ENCODE measurements at places on chromosomes 11 and 22.

- H3K27me3 ChIP-seq, result no peaks in the 10 kb centered on the region
- no peak overlapping the region for H3K27ac ChIP-seq
- no peak overlapping the region for H3K4me3 ChIP-seq
- H3K36me3 ChIP-seq, result no peaks in the 10 kb centered on the region
- DNase-seq, result no peak
Measured at GRCh38 chr11:30434901-30435300, 112.0 kb downstream of the ARL14EP start.

DNA sequence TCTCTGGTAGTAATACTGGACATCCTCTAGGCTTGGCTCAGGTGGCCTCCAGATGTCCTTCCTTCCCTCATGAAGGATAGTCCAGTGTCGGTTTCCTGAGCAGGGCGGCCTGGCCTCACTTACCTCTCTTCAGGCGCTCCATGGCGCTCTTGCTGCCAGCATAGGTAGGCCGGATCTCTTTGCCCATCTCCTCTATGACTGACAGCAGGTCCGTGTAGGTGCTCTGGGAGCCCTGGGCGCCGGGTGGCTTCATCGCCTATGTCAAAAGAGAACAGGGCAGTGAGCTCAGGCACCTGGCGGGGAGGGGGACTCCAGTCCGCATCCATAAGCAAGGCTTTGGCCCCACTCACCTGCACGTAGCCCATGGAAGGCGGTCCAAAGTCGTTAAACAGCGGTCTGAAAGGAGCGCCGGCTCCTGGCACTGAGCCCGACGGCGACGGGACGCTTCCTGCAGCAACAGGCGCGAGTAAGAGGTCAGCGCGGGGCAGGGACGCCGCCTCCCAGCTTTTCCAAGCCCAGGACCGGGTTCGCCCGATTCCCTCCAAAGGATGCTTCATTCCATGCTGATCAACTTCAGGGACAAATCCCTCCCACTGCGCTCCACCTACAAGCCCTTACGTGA, 609 bp downstream of the CDK2AP2 start:
- H3K36me3 ChIP-seq, result peaks cover under 1% of the 10 kb centered on the region
- H3K4me1 ChIP-seq, result peaks cover 23% of the 10 kb centered on the region
- H3K27me3 ChIP-seq, result no peaks in the 10 kb centered on the region
- DNase-seq, result peak; percentile 93
- H3K27ac ChIP-seq, result peak overlapping the region; percentile 92

- H3K27me3 ChIP-seq, result no peaks in the 10 kb centered on the region
- no peaks in the 10 kb centered on the region for H3K36me3 ChIP-seq
- H3K4me1 ChIP-seq, result no peaks in the 10 kb centered on the region
- DNase-seq, result no peak
Measured at GRCh38 chr11:103871923-103872551, 164.4 kb upstream of the DDI1 start.

DNA sequence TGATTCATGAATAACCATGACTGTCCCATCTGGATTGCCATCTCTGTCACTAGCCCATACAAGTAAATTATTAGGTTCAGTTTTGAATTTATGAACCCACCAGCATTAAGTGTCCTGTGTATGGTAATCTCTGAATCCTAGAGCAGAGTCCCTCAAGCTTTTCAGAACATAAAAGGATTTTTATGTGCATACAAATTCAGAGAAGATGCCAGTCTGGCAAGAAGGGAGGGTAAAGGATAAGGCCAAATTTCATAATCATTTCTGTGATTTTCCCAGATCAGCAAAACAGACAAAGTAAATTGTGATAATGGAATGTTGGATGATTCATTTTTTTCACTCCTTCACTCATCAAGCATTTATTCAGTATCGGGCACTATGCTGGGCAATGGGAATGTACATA, 371.1 kb upstream of the ARHGAP42 start:
- DNase-seq, result no peak
- H3K4me1 ChIP-seq, result no peaks in the 10 kb centered on the region
- H3K27me3 ChIP-seq, result no peaks in the 10 kb centered on the region
- H3K27ac ChIP-seq, result no peak overlapping the region

- no peaks in the 10 kb centered on the region for H3K27me3 ChIP-seq
- DNase-seq, result no peak
- H3K36me3 ChIP-seq, result no peaks in the 10 kb centered on the region
- H3K4me1 ChIP-seq, result no peaks in the 10 kb centered on the region
- H3K27ac ChIP-seq, result no peak overlapping the region
Measured at GRCh38 chr11:69251639-69252489, 42.1 kb upstream of the MYEOV start.

DNA sequence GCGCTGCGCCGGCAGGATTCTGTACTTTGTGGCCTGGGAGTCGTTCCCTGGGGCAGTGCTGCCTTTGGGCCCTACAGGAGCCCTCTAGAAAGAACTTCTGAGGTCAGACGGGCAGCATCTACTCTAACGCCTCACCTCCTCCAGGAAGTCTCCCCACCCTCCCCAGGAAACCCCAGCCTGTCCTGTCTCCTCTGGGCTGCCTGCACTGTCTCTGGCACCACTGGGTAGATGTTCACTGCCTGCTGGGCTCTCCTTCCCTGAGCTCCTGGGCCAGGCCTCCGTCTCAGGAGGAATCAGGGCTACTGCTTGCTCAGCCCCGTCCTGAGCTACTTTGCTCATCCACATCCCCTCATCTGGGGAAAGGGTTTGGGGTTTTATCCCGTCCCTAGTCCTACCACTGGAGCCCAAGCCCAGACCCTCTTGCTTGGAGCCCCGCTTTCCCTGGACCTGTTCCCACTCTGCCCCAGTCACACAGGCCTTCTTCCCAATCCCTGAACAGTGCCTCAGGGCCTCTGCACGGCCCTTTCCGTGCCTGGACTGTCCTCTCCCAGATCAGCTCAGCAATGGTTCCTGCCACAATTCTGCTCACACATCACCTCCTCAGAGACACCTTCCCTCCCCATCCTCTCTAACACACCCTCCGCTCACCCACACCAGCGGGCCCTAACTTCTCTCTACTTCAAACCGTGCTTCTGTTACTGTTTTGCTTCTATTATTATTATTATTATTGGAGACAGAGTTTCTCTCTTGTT, 11.3 kb upstream of the TREH start:
- H3K4me3 ChIP-seq, result no peak overlapping the region
- peaks cover 4% of the 10 kb centered on the region for H3K4me1 ChIP-seq
- no peak overlapping the region for H3K27ac ChIP-seq
- no peaks in the 10 kb centered on the region for H3K27me3 ChIP-seq

GRCh38 chr11:134425413-134425812, 13.4 kb upstream of the B3GAT1 start:
- no peak overlapping the region for H3K27ac ChIP-seq
- H3K36me3 ChIP-seq, result no peaks in the 10 kb centered on the region
- H3K4me1 ChIP-seq, result no peaks in the 10 kb centered on the region

- H3K36me3 ChIP-seq, result no peaks in the 10 kb centered on the region
- peak overlapping the region; percentile 17 for H3K4me3 ChIP-seq
- peaks cover 46% of the 10 kb centered on the region for H3K4me1 ChIP-seq
- DNase-seq, result no peak
- no peaks in the 10 kb centered on the region for H3K27me3 ChIP-seq
Measured at GRCh38 chr11:118909619-118910308, 16.0 kb downstream of the BCL9L start.

DNA sequence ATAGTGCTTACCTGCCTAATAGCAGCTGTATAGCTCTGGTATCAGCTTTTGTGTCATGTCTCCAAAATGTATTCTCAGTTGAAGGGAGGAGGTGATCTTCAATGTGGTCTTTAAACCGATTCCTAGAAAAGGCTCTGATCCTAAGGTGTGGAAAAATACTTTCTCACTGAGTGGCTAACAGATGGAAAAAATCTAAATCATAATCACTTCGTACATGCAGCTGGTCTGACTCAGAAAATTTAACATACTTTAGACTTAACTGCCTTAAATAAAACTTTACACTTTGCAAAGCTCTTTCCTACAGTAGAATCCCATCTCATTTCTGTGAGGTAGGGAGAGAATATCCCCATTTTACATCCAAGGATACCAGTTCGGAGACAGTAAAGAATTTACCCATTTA, 38.0 kb downstream of the C2CD3 start:
- no peak overlapping the region for H3K4me3 ChIP-seq
- H3K4me1 ChIP-seq, result no peaks in the 10 kb centered on the region
- no peak for DNase-seq
- H3K36me3 ChIP-seq, result no peaks in the 10 kb centered on the region

- no peak overlapping the region for H3K27ac ChIP-seq
- no peaks in the 10 kb centered on the region for H3K27me3 ChIP-seq
- H3K4me1 ChIP-seq, result no peaks in the 10 kb centered on the region
- H3K4me3 ChIP-seq, result no peak overlapping the region
- no peak for DNase-seq
Measured at GRCh38 chr11:23288003-23288783, 427.9 kb upstream of the CCDC179 start.

GRCh38 chr22:26106412-26106811, 62.9 kb upstream of the SEZ6L start:
- H3K36me3 ChIP-seq, result no peaks in the 10 kb centered on the region
- H3K4me1 ChIP-seq, result no peaks in the 10 kb centered on the region
- DNase-seq, result no peak
- H3K27ac ChIP-seq, result no peak overlapping the region
- H3K4me3 ChIP-seq, result no peak overlapping the region

DNA sequence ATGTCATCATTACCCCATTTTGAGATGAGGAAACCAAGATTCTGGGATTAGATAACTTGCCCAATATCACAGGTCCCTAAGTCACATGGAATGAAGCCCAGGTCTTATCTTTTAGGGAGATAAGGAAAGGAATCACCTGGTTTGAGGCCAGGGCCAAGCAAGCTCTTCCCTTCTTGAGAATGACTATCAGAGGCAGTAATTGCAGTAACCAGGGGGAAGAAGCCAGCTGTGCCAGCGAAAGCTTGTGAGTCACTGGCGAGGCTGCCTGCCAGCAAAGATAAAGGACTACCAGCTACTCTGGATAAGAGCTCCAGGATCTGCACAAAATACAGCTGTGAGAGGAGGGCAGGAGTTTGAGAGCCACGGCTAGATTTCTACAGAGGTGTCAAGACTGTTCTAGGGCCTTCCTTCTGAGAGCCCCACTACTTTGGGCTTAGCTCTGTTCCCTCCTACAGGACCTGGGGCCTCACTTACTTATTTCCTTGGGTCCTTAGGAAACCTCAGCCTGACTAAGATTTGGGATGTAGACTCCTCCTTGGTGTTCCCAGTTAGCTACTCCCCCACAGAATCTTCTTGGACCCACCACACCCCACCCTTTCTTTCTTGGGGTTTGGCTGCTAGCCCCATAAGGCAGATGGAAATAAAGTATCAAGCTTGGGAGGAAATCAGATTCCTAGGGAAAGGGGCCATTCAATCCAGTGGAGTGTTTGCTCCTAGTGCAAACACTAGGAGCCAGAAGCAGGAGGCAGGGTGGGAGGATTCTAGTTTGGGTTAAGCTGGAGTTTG, 9.7 kb upstream of the CCKBR start:
- H3K27ac ChIP-seq, result no peak overlapping the region
- H3K27me3 ChIP-seq, result no peaks in the 10 kb centered on the region
- no peak overlapping the region for H3K4me3 ChIP-seq
- peak; percentile 57 for DNase-seq
- H3K4me1 ChIP-seq, result peaks cover 3% of the 10 kb centered on the region
- no peaks in the 10 kb centered on the region for H3K36me3 ChIP-seq

DNA sequence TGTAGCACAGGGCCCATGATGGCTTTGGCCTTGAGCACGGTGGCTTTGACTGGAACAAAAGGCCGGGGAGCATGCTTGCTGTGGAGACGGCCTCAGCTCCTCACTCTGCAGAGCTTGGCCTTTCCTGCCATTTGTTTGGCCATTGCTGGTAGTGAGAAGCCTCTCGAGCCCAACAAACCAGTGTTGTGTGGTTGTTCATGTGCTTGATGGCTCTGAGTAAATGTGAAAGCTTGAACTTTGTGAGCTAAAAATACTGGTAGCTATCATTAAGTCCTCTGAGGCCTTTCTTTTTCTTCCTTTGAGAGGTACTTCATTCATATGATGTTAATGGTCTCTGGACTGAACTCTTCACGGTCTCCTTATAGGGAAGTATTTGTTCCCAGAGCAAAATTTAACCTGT, 39.6 kb downstream of the NAT10 start:
- H3K27ac ChIP-seq, result no peak overlapping the region
- no peaks in the 10 kb centered on the region for H3K4me1 ChIP-seq
- DNase-seq, result no peak

- H3K4me1 ChIP-seq, result no peaks in the 10 kb centered on the region
- no peak for DNase-seq
- no peak overlapping the region for H3K4me3 ChIP-seq
- no peak overlapping the region for H3K27ac ChIP-seq
- H3K36me3 ChIP-seq, result no peaks in the 10 kb centered on the region
Measured at GRCh38 chr11:13215149-13215548, 62.4 kb upstream of the BMAL1 start.

DNA sequence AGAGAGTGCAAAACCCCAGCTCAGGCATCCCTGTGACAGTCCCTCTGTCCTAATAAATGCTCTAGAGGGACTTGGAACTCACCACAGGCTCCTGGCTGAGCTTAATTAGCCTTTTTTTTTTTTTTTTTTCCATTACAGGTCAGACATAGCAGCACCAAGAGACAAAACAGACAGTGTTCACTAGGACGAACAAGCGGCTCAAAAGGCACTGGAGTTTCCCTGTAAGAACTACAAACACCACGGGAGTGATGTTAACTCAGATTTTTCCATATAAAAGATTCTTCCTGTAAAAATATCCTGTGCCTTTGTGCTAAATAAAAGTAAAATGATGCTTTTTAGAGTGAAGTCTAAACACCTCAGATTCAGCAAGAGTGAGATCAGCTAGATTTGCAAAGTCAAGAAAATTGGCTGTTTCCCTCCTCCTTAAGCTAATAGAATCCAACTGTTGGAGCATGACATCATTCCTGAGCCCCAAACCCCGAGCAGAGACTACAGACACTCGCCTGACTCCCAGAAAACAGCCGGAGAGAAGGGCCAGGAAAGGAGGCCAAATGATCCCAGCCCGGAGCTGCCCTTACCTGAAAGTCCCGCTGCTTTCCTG, 101.0 kb upstream of the AKIP1 start:
- H3K4me3 ChIP-seq, result peak overlapping the region; percentile 63
- H3K4me1 ChIP-seq, result peaks cover 11% of the 10 kb centered on the region
- peak overlapping the region; percentile 94 for H3K27ac ChIP-seq
- no peak for DNase-seq

DNA sequence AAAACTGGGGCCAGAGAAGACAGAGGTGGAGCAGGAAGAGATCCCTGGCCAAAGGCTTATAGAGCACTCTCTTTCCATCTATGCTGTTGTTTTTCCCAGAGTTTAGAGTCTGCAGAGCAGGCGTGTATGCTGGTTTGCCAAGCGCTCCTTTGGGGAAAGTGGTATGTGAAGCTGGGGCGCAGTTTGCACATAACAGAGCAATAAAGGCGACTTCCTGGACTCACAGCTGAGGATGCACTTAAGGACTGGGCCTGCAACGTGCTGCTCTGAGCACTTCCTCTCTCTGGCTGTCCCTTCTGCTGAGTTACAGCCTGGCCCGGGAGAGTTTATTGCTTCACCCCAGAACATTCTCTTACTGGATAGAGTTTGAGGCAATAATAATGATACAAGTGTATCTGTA, 41.7 kb downstream of the THAP12 start:
- no peaks in the 10 kb centered on the region for H3K27me3 ChIP-seq
- no peaks in the 10 kb centered on the region for H3K4me1 ChIP-seq
- H3K36me3 ChIP-seq, result no peaks in the 10 kb centered on the region
- no peak overlapping the region for H3K27ac ChIP-seq

DNA sequence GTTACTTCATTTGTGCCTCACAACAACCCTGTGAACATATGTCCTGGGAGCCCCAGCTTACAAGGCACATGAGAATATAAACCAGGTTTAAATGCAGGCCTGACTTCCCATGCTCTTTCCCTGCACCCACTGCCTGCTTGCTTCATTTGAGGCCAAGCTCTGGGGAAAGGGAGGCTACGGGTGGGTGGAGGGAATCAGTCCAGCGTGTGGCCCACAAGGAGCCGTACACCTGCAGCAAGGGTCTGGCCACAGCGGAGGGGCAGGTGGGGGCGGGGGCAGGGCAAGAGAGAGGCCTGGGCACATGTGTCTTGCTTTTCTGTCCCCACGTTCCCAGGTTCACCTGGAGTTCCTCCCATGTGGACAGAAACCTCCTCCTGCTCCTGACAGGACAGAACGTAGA, 26.2 kb downstream of the FAM83F start:
- H3K4me1 ChIP-seq, result peaks cover 6% of the 10 kb centered on the region
- no peak overlapping the region for H3K4me3 ChIP-seq
- H3K27ac ChIP-seq, result no peak overlapping the region

Measured in colonic mucosa (tissue), 4 donors.